ENCODE measurements at places on chromosomes 7 and 10. TPM values are rescaled to one million over a fixed set of nuclear protein-coding genes. Genes with fewer than 3 reads are reported as not detected.
A peak's percentile ranks its signal among the peaks of the same experiment; 100 is the strongest.

MRLN gene
- total RNA-seq = not detected

SHTN1 gene
- 40.6 TPM for total RNA-seq

HOXA10 gene
- not detected for total RNA-seq

IDI2 gene
- not detected for total RNA-seq

CYP3A4 gene
- total RNA-seq = not detected

SOSTDC1 gene
- not detected for total RNA-seq

SUN3 gene
- total RNA-seq = not detected

SFXN2 gene
- total RNA-seq = 24.6 TPM

CLCN1 gene
- total RNA-seq = not detected

ATP6V0E2 gene
- 50.1 TPM for total RNA-seq

SLK gene
- total RNA-seq = 41.0 TPM

GRCh38 chr7:35505066-35505465 lies 189.9 kb downstream of the HERPUD2 start:
- no peak for DNase-seq

DNA sequence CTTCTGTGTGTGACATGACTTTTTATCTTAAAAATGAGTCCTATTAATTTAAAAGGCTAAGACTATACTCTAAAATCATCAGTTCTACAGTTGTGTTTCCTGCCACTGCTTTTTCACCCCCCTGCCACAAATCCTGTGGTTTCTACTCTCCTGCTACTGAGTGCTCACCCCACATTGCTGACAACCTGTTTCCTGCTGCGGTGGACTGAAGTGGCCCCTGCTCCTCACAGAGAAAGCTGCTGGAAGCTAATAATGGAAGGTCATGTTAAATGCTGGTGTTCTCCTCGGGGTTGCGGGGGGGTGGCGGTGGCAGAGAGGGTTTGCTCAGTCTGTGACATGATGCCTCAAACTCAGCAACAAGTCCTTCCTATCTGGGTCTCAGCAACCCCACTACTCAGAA lies 113.2 kb upstream of the INHBA start:
- no peak for DNase-seq

DNA sequence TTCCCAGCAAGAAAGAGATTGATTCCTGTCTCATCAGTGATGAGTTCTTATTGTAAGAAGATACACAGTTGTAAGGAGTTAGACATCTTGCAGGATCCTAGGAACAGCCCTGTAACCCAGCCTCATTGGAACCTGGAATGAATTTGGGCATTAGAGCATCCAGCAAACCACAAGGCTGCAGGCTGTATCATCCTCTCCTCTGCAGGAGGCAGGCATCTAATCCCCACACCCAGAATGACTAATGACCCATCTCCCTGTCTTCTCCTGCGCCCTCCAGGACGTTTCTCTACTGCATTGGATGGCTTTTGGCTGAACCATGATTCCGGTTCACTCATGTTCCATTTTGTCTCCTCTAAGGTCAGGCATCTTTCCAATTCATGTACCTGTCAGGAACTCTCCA lies 233.9 kb downstream of the POU6F2 start:
- DNase-seq = no peak

DNA sequence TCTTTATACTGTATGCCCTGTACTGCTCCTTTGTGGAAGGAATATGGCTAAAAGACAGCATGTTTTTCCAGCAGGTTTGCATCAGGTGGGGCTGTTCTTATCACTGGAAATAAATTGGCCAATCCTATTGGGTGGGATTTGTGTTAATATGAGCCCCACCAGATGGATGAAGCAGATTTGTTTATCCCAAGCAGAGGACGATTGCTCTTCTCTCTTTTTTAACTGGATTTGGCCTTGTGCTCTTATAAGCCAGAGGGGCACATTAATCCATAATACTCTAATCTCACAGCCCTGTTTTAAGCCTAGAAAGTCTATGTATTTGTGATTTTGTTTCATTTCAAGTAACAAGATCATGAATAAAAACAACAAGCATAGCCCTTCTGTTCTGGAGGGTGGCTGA lies 240.1 kb upstream of the ADARB2 start:
- no peak for DNase-seq

GRCh38 chr7:19519443-19520021 lies 189.3 kb downstream of the POLR1F start:
- peak; percentile 32 for DNase-seq

DNA sequence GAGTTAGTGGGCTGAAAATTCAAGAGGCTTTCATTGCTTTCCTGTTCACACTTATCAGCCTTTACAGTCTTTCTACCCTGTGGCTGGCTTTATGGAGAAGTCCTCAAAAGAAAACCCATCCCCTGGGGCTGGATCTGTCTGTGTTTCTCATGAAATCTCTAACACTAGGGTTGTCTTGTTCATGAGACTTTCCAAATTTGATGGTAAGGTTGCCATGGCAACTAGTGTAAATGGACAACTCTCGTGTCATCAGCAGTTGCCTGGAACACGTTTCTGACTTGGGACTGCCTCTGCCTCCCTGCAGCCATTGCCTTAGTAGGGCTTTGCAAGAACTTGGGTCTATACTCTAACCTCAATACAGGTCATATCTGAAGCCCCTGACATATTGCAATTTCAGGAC lies 35.8 kb upstream of the PLPP4 start:
- DNase-seq = no peak

DNA sequence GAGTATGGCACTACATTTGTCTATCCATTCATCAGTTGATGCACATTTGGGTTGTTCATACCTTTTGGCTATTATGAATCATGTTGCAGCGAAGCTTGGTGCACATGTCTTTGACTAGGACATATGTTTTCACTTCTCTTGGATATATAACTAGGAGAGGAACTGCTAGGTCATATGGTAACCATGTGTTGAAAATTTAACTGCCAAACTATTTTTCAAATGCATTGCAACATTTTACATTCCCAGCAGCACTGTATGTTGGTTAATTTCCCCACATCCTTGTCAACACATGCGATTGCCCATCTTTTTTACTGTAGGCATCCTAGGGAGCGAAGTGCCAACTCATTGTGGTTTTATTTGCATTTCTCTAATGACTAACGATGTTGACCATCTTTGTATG lies 183.4 kb downstream of the PRKCQ start:
- no peak for DNase-seq

DNA sequence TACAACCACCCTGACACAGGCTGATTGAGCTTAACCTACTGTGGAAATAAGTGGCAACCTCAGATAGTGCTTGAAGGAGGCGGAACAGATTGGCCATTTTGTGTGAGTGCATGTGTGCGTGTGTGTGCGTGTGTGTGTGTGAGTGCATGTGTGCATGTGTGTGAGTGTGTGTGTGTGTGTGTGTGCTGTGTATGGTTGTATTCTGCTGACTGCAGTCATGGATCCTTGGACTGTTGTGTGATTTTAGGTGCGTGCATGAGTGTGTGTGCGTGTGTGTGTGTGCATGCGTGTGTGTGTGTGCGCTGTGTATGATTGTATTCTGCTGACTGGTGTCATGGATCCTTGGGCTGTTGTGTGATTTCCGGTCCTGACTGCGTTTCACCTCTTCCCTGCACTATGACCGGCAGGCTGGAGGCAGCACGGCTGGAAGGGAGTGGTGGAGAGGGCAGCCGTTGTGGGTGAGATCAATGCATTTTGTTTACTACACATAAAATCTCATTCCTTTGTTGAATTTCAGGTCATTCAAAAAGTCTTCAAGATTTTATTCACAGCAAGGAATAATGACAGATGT lies 6.3 kb downstream of the IQCE start:
- DNase-seq = no peak

DNA sequence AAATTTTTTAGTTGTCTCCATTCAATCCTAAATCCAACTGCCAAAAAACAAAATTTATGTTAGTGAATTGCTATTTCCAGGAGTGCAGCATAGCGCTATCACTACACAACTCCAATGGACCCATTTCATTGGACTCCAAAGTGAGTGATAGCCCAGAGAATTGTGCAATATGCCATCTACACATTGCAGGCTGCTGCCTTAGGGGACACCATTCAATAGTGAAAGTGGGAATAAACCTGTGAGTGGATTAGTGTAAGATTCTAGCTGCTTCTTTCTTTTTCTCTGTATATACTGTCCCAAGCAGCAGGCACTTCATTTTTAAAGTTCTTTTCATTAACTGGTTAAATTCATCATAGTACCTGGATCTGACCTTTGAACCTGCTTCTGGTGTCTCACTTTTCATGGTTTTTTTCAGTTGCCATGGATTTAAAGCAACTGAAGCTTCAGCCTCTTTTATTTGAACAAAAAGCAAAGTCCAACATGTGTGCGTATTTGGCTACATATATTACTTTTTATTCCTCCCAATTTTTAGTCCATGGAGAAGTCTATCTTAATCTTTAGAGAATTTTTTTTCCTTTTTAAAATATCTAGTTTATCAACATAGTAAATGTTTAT lies 97.3 kb downstream of the DGKB start:
- DNase-seq = no peak
